Stimulated activated CD8-positive, alpha-beta memory T cell treated with anti-CD3 and anti-CD28 coated beads, Interleukin-15, amount 100 ng/mL, for 24 hours (primary cell): ENCODE measurements at places on chromosomes 1 and 21.

DNA sequence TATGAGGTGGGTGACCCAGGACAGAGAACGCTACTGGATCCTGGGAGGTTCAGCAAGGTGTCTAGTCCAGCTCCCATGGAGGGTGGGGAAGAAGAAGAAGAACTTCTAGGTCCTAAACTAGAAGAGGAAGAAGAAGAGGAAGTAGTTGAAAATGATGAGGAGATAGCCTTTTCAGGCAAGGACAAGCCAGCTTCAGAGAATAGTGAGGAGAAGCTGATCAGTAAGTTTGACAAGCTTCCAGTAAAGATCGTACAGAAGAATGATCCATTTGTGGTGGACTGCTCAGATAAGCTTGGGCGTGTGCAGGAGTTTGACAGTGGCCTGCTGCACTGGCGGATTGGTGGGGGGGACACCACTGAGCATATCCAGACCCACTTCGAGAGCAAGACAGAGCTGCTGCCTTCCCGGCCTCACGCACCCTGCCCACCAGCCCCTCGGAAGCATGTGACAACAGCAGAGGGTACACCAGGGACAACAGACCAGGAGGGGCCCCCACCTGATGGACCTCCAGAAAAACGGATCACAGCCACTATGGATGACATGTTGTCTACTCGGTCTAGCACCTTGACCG is 8.6 kb upstream of the PIGV start:
- no peak for DNase-seq

- no peak for DNase-seq
Measured at GRCh38 chr1:30962609-30963508, 54.3 kb upstream of the SDC3 start.

DNA sequence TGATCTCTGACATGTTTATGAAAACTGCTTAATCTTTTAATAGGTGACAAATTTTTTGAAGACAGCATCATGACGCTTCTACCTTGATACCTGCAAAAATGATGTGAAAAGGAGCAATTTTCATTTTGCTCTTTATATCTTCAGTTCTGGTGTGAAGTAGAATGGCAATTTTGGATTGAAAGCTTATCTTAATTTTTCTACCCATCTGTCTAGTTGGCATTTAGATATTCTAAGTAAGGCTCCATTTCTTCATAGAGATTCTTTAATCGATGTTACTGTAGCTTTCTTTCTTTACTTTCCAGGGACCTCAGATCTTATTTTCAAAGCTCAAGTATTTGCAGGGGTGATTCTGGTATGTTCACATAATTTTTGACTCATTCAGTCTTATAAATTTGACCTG is 32.3 kb upstream of the GPR52 start:
- no peak for DNase-seq

DNA sequence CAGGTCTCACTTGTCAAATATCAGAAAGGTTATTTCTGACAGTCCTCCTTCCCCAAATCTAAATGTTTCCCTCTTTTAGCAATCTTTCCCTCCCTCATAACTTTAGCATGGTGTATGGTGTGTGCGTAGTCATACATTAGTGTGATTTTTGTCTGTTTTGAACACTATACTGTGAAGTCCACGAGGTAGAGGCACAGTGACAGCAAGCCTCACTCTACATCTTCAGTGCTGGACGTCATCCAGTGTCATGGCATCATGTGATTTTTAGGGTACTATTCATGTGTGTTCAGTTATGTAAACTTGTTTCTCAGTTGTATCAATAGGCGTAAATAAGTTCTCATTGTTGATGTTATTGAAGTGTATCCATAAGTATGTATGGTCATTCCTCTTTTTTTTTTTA is 39.1 kb downstream of the DYRK1A start:
- no peak for DNase-seq

- DNase-seq = no peak
Measured at GRCh38 chr1:247419336-247419735, 3.4 kb downstream of the NLRP3 start.
